Esophagus muscularis mucosa (tissue), 4 donors: ENCODE measurements at places on chromosomes 6 and 20. TPM values are rescaled to one million over a fixed set of nuclear protein-coding genes. Genes with fewer than 3 reads are reported as not detected.
A peak's percentile ranks its signal among the peaks of the same experiment; 100 is the strongest.

- DNase-seq, result no peak
Observed at GRCh38 chr6:44630125-44631028, 242.9 kb downstream of the CDC5L start.

The TMEM200A gene
- total RNA-seq, result 1.0 TPM

- DNase-seq, result no peak
Observed at GRCh38 chr6:136037876-136038460, 186.5 kb downstream of the PDE7B start.

DNA sequence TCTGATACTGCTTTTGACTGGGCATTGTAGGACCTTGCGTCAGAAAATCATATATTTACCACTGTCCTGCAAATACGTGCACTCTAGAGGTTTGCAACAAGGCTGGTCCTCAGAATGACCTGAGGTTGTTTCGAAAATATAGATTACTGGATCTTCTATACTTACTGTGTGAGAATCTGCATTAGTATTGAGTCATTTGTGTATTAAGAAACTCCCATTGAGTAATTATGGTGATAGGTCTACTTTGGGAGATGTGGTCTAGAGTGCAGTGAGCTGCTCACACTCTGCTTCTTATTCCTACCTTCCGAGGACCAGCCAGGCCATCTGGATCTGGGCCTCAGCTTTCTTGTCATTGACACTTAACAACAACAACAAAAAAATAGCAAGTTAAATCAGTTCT lies 9.6 kb downstream of the KLHL32 start:
- DNase-seq, result no peak

The ABHD12 gene
- 27.0 TPM for total RNA-seq

The MEP1A gene
- total RNA-seq, result not detected

- DNase-seq, result no peak
Observed at GRCh38 chr6:130557481-130558112, 191.8 kb downstream of the TMEM200A start.

- no peak for DNase-seq
Observed at GRCh38 chr20:9040863-9041524, 27.9 kb upstream of the PLCB4 start.

DNA sequence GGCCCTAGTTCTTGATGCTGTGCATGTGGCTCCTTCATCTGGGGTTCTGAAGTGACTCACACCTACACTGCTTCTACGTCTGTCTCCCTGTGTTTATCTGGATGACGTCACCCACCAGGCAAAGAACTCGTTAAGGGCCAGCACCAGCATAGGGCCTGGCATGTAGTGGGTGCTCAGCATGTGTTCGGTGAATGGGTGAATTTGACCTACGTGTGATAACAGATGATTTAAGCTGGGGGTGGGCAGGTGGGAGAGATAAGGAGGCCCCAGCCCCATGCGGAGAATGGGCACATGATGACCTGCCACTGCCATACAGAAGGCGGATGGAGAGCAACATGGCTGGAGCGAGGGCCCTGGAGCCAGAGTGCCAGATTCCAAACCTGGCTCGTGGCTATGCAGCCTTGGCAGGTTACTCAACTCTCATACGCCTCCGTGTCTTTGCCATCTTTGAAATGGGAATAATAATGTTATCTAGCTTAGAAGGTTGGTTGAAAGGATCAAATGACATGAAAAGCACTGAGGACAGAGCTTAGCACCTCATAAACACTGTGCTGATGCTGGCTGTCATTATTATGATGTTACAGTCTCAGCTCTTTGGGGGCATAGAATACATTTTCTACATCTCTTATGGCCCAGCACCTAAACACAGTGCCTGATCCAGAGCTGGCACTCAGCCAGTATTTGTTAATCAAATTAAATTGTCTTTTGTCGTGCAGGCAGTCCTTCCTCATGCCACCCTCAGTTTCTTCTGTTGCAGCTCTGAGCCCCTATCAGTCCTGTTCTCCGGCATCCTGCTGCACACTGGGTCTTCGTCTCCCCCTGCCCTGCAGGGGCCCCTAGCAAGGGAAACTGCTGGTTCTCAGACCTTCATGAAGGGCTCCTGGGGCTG lies 39.6 kb downstream of the VEGFA start:
- no peak for DNase-seq

DNA sequence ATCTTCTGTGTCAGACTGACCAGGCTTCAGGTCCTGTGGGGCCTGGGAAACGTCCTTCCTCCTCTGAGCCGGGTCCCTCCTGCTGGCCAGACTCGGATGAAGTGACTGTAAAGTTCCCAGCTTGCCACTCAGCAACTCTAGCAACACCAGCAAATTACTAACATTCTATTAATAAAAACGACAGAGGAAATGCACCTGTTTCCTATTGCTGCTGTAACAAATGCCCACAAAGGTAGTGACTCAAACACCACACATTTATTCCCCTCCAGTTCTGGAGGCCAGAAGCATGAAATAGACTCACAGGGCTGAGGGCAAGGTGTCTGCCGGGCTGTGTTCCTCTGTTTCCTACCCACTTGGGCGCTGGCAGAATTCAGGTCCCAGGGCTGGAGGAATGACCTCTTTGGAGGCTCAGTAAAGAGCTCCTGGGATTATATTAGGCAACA lies 48.8 kb downstream of the CTCFL start:
- DNase-seq, result no peak

GRCh38 chr6:144912474-144912873 lies 627.3 kb downstream of the UTRN start:
- no peak for DNase-seq

GRCh38 chr6:74152096-74152675 lies 456.2 kb downstream of the CD109 start:
- no peak for DNase-seq

DNA sequence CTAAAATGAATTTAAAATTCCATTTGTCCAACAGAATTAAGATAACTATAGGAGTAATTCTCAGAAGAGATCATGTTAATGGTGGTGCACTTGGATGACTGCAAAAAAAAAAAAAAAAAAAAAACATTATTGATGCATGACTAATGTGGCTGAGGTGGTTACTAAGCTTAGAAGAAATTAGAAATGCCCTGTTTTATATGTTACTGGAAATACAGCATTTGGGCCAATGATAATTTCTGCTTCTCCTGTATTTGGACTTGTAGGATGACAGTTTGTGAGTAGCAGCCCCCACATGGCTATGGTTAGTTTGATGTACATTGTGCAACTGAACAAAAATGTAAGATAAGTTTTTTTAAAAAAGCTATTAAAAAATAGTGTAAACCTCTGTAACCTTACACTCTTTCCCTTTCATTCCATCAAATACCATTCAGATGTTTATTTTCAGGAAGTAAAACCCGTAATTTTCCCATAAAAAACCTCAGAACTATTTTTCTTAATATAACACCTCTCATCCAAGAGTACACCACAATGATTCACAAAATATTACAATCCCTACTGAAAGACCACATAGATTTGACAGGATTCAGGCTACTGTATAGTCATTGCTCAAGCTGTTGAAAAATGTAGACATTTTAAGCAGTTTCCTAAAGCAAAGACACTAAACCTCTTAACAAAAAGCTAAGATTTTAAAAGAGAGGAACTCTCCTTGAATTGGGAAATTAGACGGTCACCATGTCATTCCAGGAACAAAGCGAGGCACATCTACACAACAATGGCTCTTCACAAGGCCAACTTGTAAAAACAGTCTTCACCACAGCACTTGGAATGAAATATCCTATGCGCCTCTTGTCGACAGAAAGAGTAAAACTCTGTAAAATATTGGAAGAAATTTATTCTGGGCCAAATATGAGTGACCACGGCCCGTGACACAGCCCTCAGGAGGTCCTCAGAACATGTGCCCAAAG lies 83.0 kb downstream of the WDR27 start:
- DNase-seq, result no peak

DNA sequence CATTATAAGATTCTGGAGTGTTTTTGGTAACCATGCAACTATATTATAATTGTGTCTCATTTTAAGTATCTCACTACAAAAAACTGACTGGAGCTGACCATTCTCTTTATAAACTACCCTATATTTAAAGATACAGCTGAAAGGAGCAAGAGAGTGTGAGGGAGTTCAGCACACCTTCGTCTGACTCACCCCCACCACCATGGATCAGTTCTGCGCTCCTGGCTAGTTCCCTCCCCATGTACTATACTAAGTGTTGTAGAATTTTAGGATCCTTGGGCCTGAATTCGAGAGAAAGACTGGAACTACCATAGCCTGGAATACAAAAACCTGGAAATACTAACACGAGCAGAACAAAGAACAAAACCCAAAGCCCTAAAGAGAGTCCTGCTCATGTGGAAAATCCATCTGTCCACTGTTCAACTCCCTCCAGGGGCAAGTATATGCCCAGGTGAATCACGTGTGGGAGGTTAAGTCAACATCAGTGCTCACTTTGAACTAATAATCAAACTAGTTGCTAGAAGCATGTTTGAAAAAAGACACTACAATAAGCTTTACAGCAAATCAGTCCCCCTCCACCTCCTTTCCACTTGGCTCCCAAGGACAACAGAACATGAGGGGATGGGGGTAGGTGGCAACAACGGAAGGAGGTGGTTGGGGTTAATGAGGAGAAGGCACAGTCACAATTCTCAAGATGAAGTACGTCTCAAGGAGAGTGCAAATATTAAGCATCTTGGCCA lies 46.8 kb downstream of the ELOVL5 start:
- no peak for DNase-seq

GRCh38 chr20:1688886-1689538 lies 31.4 kb upstream of the SIRPG start:
- DNase-seq, result peak; percentile 70

The FLRT3 gene
- total RNA-seq, result 1.3 TPM

- DNase-seq, result no peak
Observed at GRCh38 chr6:133895573-133896343, 6.8 kb downstream of the TCF21 start.

DNA sequence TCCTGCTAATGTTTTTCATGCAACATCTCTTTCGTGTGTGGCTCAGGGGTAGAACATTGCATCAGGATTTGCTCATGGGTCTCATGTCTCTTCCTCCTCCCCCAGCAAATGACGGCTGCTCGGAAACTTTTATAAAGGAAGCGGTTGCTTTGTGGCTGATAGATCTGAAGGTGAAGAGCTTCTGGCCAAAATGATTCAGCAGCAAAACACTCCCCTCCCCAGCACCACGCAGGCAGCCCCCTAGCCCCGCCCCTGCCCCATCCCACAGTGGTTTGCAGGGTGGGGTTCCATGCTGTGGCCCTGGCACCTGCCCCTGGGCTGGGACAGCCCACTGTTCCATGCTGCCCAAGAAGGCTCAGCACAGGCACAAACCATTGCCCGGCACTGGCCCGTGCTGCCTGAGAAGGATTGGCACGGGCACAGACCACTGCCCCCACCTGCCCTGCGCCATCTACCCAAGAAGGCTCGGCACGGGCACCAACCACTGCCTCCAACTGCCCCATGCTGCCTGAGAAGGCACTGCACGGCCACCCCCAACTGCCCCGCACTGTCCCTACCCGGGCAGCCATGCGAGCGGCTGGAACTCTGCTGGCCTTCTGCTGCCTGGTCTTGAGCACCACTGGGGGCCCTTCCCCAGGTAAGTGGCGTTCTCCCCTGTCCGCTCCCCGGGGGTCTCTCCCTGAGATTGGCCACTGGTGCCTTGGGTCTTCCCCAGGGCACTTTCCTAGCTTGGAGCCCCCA lies at the start of gene CST7:
TSS of gene CST7 (plus strand) at position 331 of the 741 bp plus-strand sequence. CDS start at position 568, 237 bp downstream.
- DNase-seq, result no peak

GRCh38 chr20:17904027-17904426 lies 64.6 kb downstream of the SNX5 start:
- DNase-seq, result no peak

The IPCEF1 gene
- total RNA-seq, result 0.63 TPM

The SLC35D3 gene
- total RNA-seq, result 0.17 TPM

- no peak for DNase-seq
Observed at GRCh38 chr6:63149730-63150129, 61.5 kb upstream of the FKBP1C start.

DNA sequence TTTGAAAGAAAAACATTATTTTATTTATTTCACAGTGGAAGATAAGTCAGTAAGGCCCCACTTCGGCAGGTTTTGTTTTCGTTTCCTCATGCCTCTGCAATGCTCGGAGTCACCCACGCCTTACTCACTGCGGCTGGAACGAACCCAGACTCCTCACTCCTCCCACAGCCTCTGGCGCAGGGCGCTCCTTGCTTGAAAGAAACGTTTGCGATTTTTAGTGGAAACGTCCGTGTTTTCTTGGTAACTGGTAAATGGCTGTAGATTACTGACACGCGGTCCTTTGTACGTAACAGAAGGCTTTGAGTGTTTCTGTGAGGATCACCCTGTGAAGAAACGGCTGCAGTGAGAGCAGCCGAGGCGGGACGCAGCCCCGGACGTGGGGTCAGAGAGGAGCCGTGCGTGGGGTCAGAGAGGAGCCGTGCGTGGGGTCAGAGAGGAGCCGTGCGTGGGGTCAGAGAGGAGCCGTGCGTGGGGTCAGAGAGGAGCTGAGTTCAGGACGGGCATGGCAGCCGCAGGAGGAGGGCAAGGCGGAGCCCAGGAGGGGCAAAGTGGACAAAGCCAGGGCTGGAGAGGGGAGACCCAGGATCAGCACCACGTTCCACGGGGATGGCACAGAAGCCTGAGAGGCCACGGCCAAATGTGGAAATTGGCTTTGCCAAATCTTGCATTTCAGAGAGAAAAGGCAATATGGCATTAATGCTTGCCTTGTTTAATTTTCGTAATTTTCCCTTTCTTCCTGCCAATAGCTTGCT lies 198.6 kb upstream of the THBS2 start:
- DNase-seq, result no peak

The ARMH2 gene
- not detected for total RNA-seq

The HLA-DPA1 gene
- total RNA-seq, result 41.9 TPM

GRCh38 chr6:167569879-167570278 lies 245.0 kb downstream of the TTLL2 start:
- peak; percentile 88 for DNase-seq

The TBX18 gene
- 10.6 TPM for total RNA-seq

GRCh38 chr6:56837322-56837894 lies 117.5 kb upstream of the BEND6 start:
- DNase-seq, result no peak

GRCh38 chr6:99233219-99233618 lies 116.3 kb downstream of the FAXC start:
- DNase-seq, result peak; percentile 72

GRCh38 chr20:56438284-56438683 lies 26.2 kb downstream of the CASS4 start:
- no peak for DNase-seq

The TGM3 gene
- total RNA-seq, result not detected

DNA sequence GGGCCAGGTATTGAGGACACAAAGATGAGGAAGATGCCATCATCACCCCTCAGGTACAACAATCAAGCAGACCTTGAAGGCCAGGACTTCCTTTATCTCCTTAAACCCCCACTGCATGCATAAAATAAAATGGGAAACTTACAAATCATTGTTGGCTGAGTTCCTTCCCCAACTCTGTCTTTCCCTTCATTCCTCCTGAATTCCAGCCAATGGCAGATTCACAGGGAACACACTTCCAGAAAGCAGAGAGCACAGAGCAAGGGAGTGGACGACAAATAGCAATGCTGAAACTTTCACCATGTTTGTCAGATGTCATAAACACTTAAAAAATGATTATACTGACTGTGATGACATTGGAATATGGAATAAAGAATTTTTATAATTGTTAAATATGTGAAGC lies 37.3 kb upstream of the NXT1 start:
- DNase-seq, result no peak

GRCh38 chr20:35598899-35599775 lies 16.5 kb upstream of the SPAG4 start:
- DNase-seq, result no peak
